Stimulated activated CD8-positive, alpha-beta memory T cell treated with anti-CD3 and anti-CD28 coated beads, Interleukin-7, amount 100 ng/mL, for 24 hours (primary cell): ENCODE measurements at places on chromosomes 1 and 21.

GRCh38 chr1:29894311-29894710 is 658.0 kb downstream of the PTPRU start:
- no peak for DNase-seq

DNA sequence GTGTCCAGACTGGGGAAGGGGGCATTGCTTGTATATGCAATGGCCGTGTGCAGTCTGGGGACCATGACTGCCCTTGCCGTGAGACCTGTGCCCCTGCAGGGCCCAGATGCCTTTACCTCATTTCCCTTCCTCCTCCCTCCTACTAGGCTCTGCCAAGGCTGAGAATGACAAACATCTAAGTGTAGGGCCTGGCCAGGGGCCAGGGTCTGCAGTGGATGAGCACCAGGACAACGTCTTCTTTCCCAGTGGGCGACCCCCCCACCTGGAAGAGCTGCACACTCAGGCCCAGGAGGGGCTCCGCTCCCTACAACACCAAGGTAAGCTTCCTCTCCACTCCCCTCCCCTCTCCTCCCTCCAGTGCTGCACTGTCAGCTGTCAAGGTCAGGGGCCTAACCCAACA is 49.5 kb downstream of the YARS1 start:
- DNase-seq = no peak

- DNase-seq = no peak
Observed at GRCh38 chr1:27350663-27351540, 9.1 kb downstream of the SYTL1 start.

DNA sequence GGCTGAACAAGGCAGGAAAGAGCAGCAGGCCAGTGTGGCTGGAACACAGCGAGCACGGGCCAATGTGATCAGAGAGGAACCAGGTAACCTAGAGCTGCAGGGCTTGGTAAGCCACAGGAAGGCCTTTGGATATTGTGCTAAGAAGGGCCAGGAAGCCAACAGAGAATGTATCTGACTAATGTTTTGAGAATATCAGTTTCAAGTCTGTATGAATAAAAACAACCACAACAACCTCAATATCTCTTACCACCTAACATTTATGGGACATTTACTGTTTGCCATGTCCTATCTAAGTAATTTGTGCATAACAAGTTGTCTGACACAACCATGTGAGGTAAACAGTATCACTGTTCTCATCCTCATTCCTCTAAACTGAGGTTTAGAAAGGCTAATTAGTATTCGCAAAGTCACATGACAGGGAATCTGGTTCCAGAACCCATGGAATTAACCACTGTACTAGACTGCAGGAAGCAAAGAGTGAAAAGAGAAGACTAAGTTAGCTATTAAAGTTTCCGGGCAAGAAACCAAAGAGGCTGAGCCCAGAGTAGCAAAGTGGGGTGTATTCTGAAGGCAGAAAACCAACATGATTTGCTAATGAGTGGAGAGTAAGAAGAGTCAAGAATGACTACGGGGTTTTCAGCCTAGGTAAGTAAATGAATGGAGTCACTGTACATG is 38.9 kb downstream of the SPRTN start:
- DNase-seq = no peak

GRCh38 chr1:2501041-2501819 is 25.1 kb downstream of the PLCH2 start:
- DNase-seq = no peak

GRCh38 chr21:41442481-41443186 is 16.6 kb downstream of the MX1 start:
- no peak for DNase-seq
